A549 (cell line): ENCODE measurements at places on chromosomes 5 and 9. TPM values are rescaled to one million over a fixed set of nuclear protein-coding genes. Genes with fewer than 3 reads are reported as not detected.
A peak's percentile ranks its signal among the peaks of the same experiment; 100 is the strongest.

DNA sequence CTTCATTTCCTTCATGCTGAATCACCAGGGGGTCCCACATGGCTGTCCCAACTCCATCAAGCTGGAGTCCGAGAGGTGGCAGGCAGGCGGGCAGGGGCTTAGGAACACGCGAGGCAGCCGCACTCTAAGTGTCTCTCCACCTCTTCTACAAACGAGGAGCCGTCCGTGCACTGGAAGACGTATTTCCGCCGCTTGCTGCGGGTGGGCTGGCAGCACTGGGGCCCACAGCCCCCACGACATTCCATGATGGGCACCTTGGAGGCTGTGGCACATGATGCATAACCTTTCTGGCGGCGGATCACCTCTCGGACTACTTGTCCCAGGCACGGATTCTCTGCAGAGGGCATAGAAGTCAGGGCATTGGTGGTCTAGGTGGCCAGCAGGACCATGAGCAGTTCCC is 87.2 kb upstream of the PANK3 start:
- no peak for DNase-seq

GRCh38 chr9:38131729-38132128 is 62.7 kb upstream of the SHB start:
- DNase-seq = no peak

GRCh38 chr9:133945314-133945975 is 46.7 kb downstream of the VAV2 start:
- DNase-seq = no peak

DNA sequence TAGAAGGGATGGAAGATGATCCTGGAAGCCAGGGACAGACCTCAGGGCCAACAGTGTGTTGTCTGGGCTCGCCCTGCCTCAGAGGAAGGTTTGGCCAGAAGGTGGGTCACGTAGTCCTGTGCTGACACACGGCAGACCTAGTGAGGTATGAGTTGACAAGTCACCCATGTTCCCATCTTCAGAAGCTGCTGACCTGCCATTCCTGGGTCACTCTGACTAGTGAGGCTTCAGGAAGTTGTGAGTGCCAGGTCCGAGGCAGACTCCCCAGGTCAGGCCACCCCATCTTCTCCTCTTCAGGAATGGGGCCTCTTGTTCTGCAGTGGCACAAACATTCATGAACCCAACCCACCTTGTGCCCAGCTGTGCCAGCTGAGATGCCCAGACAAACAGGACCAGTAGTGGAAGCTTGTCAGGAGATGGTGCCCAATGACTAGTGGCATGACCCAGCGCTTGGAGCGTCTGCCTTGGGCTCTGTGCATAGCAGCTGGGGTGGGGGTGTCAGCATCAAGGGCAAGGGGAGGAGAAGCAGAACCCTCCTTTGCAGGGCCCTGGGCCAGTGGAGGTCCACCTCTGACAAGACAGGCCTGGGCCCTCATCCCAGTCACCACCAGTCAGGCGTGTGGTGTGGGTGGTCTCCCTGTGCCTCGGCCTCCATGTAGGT is 16.8 kb upstream of the ANGPTL2 start:
- DNase-seq = no peak

- DNase-seq = no peak
Measured at GRCh38 chr5:74638544-74638969, 2.0 kb downstream of the ENC1 start.

DNA sequence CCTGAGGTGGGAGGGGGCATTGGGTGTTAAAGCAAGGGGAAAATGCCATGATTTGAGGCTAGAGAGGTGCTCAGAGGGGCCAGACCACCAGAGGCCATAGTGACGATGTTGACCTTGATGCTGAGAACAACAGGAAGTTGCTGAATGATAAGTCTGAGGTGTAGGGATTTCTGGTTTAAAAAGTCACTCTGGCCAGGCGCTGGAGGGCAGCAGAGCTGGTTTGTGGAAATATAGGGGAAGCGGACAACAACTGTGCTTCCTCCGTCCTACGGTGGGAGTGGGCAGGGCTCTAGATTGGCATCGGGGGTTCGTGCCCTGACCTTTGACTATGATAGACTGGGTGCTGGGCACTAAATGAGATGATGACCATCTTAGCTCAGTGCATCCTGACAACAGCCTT is 44.7 kb downstream of the STOM start:
- DNase-seq = no peak

GRCh38 chr5:140840978-140841962 is at the start of gene PCDHA8:
Gene PCDHA8 (plus strand): TSS chr5:140841187. CDS start chr5:140841322, 135 bp downstream.
- peak; percentile 20 for DNase-seq

- DNase-seq = no peak
Measured at GRCh38 chr5:5887833-5888232, 465.4 kb downstream of the ICE1 start.

GRCh38 chr5:145947581-145947980 is 11.2 kb downstream of the SH3RF2 start:
- DNase-seq = no peak

GRCh38 chr9:87116492-87116891 is 169.2 kb upstream of the GAS1 start:
- no peak for DNase-seq

DNA sequence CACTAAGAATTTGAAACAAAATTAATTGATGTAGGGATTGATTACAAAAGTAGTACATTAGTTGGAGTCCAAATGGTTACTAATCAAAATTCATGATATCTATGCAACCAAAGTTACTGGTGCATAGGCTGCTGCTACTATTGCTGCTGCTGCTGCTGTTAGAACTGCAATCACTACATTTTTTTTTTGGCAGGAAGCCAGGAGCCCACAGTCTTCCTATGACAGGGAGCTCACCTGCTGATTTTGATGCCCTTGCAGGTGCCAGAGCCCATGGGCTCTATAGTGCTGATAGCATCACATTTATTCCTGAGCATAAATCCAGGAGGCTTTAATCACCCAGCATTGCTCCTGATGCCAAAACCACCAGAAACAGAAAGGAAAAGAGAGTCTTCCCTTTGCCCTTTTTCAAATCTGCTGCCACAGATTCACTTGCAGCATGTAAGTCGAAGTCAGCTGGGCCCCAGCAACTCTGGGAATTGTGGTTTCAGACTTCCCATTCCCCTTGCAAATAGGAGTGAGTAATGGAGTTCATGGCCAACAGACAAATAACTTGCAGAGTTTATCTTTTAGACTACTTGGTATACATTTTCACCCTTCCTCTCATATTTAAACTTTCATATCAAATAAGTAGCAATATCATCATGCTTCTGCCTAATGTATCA is 17.6 kb downstream of the SLCO6A1 start:
- DNase-seq = no peak

DNA sequence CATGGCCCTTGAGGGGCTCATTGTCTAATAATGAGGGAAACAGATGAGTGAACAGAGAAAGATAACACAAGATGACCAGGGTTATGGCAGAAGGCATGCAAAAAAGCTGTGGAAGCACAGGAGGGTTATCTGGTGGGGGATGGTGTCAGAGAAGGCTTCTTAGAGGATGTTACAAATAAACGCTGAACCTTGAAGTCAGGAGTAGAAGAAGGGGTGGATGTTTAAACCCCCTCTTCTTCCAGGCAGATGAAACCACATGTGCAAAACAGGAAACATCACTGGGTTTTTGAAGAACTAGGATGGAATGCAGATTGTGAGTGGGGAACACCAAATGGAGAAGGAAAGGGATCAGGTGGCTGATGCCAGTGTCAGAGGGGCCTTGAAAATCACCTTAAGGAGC is 41.8 kb upstream of the NR5A1 start:
- DNase-seq = no peak

- DNase-seq = no peak
Measured at GRCh38 chr5:31964007-31964360, 210.1 kb downstream of the GOLPH3 start.

GRCh38 chr5:143003328-143003636 is 233.1 kb downstream of the ARHGAP26 start:
- DNase-seq = no peak

DNA sequence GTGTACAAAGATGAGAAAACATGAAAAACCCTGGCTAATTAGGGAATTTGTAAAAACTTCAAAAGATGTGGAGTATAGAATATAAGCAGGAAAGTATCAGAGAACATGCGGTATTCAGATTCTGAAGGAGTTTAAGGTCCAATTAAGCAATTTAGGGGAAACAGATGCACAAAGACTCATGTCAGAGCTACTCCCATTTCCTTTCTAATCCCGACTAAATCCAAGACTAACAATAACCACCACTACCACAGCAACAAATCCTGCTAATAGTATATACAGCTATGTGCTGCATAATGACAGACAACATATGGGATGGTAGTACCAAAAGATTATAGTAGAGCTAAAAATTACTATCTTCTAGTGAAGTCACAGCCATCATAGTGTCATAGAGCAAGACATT is 102.1 kb downstream of the LURAP1L start:
- no peak for DNase-seq

DNA sequence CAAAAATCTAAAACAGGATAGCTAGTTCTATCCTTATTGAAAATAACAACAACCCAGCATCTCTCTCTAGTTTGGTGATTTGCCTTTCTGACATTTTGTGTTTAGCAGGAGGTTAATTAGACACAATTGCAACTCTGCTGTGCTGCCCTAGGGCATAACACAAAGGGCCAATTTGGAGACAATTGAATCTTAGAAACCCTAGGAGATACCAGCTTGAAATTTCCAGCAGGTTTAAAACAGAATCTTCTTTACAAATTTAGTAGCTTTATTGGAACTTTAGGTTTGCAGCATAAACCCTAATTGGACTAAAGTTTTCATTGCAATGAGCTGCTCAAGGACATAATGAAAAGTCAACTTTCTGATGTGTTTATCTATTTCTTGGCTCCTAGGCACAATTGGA is 166.7 kb upstream of the FER start:
- DNase-seq = no peak

DNA sequence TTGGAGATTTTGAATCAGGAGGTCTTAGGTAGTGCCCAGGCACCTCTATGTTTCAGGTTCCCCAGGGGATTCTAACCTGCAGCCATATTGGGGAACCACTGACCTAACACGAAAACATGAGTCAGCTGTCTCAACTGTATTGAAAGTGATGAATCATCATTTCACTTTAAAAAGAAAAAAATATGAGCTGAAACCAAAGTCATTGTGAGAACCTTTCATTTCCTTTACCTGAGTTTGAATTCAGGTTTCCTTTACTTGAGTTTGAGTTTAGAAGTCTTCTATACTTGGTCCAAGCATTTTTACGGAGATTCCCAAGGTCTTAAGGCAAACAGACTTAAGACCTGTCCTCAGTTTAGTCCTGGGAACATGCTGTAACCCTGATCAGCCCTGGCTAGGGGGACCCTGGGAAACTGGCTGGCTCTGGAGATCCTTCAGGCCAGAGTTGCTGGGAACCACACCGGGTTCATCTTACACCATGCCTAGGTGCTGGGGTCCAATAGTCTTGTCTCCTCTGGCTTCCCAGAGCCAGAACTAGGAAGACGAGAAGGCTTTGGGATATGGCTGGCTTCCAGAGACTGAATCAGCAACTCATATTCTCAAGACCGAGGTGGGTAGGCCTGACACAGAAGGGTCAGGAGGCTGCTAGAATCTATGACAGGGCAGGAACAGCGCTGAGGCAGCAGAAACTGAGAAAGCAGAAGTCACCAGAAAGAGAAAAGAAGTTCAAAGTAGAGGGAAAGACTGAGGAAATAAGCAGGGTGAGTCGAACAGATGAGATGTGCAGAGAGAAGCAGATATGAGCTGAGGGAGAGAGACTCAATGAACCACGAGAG is 16.4 kb upstream of the PDCD1LG2 start:
- DNase-seq = peak; percentile 40

- DNase-seq = no peak
Measured at GRCh38 chr5:112812549-112812948, 48.5 kb upstream of the SRP19 start.

GRCh38 chr5:120465436-120465961 is 1.4 kb downstream of the PRR16 start:
- DNase-seq = no peak

- no peak for DNase-seq
Measured at GRCh38 chr5:1523480-1523792, 324 bp downstream of the LPCAT1 start.

DNA sequence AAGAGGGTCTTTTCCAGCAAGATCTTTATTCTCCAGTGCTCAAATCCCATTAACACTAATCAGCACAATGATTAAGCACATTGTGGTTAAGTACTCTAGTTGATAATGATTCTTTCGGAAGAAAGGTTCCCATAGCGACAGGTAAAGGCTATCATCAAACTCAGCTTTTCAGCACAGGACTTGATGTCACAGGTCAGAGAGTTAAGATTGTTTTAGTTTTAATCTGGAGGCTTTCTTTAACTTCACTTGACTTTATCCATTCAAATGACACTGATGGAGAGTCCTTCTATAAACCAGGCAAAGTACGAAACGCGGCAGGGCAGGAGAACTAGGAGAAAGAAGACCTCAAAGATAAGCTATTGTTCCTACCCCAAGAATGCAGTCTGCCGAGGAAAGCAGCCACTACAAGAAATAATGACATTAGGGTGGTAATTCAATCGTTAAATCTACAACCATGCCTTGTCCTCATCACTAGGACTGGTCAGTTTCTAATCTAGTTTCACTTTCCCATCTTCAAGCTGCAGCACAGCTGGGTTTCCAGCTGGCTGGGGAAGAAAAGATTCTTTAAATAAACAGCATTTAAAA is 4.6 kb downstream of the NRG2 start:
- no peak for DNase-seq

DNA sequence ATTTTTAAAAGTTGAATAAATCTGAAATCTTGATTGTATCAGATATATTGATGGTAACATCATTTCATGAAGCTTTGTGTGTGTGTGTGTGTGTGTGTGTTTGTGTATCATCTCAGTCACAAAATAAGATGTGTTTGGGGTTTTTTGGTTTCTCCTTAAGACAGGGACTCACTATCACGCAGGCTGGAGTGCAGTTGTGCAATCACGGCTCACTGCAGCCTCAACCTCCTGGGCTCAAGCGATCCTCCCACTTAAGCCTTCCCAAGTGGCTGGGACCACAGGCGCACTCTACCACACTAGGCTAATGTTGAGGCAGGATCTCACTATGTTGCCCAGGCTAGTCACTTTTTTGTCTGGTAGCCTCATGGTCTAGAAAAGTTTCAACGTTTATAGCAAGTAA is 83.4 kb upstream of the DMRT1 start:
- DNase-seq = no peak

- DNase-seq = no peak
Measured at GRCh38 chr5:112630246-112631009, 107.3 kb upstream of the APC start.

- no peak for DNase-seq
Measured at GRCh38 chr5:139126711-139127111, 71.5 kb downstream of the SIL1 start.

FBP2 gene
- polyA plus RNA-seq = not detected in 3 replicates

TAF11L8 gene
- not detected in 3 replicates for polyA plus RNA-seq

CA9 gene
- polyA plus RNA-seq = 2.5 to 5.6 TPM (median 4.5 TPM) in 3 replicates

FOXI1 gene
- polyA plus RNA-seq = not detected in 3 replicates

TSTD2 gene
- polyA plus RNA-seq = 11.4 to 12.6 TPM (median 12.0 TPM) in 3 replicates

LIX1 gene
- not detected in 3 replicates for polyA plus RNA-seq

BTF3 gene
- polyA plus RNA-seq = 1,119 to 1,187 TPM (median 1,159 TPM) in 3 replicates

PCDHGB1 gene
- 1.3 to 1.6 TPM (median 1.5 TPM) in 3 replicates for polyA plus RNA-seq

FAXDC2 gene
- 0.14 to 0.42 TPM (median 0.33 TPM) in 3 replicates for polyA plus RNA-seq

MEIKIN gene
- not detected in 3 replicates for polyA plus RNA-seq

FAM221B gene
- polyA plus RNA-seq = not detected in 3 replicates
